ENCODE measurements at places on chromosomes 13 and 19.

- no peak for DNase-seq
Observed at GRCh38 chr13:40728595-40728994, 42.4 kb downstream of the MRPS31 start.

DNA sequence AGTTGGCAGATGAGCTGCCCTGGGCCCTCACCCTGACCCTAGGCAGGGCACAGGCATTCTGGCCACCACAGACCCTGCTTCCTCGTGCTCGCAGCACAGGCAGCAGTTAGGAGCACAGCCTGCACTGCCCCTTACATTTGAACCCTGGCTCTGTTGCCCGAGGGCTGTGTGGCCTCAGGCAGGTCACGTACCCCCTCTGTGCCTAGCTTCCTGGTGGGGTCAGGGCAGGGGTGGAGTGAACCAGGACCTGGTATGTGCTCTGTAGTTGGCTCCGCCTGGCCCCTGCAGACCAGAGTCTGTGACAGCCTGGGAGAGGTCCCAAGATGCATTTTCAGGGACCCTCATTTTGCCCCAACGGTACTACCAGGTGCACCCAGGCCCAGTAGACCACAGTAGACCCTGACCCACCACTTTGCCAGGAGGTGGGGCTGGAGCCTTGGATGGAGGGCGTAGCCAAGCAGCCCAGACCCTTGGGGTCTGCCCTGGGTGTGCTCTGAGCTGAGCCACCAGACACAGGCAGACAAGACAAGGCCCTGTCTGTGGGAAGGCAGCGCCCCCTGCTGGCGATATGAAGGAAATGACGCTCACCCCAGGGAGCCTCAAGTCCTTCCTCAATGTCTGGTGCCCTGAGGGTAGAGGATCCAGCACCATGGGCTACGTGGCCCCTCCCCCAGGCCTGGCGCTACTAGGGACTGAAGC lies 9.1 kb downstream of the LYL1 start:
- DNase-seq, result peak; percentile 86

DNA sequence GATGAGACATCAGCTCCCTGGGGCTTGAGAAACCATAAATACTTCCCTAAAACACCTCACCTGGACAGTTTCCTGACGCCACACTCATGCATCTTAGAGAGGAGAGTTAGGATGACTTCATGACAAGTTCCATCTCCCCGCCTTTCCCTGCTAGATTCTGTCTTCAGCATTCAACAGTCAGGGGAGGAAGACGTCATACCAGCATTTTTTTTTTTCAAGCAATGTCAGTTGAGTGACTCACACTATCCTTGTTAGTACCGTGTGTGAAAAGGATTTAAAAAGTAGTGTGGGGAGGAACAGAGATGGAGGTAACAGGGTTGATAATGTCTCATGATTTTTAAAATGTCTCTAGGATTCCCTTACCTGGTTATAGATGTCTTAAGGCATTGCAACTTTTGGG lies at the start of gene OR7D2:
OR7D2 (plus strand) TSS at position 79 of the 400 bp plus-strand sequence. CDS start 6,803 bp downstream, outside the sequence.
- DNase-seq, result no peak

GRCh38 chr13:41490371-41491015 lies 33.1 kb downstream of the RGCC start:
- no peak for DNase-seq

- no peak for DNase-seq
Observed at GRCh38 chr13:30785191-30785850, 50.0 kb downstream of the ALOX5AP start.

DNA sequence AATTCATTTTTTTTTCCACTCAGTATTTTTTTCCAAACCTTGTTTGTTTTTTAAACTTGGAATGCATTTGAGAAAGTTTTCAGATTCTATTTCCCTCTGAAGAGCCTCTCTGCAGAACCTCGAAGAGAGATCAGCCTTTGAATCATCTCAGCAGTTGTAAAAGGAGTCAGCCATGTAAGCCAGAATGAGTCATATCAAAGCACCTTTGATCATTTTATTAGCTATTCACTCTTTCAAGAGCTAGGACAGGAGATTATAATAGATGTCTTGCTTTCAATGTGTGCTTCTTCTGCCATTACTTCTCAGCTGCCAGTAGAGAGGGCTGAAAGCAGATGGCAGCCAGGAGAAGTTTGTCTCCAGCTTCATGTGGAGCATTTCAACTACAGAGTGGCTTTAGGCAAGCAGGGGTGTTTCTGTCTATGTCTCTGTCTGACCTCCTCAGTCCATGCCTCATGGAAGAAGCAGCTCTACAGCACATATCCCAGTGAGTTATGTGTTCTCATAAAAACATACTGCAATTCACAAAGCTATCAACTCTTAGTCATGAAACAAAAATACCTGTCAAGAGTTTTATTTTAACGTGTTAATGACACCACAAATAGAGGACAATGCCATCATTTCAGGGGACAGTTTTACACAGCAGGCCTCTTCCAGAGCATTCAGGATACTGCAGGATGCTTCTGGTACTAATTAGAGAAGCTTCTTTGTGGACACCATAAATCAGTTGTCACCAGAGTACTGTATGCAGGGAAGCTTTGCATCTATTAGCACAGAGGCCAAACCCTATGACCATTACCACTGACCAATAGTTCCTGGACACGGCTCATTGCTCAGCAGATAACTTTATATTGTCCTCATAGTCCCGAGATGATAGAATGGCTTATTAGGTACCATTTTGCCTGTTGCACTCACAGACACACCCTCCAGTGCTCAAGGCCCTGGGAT lies 94.3 kb downstream of the NHLRC3 start:
- no peak for DNase-seq

GRCh38 chr13:41942462-41943094 lies 18.3 kb downstream of the VWA8 start:
- DNase-seq, result peak; percentile 39

Data from endothelial cell of umbilical vein (primary cell).